Dorsolateral prefrontal cortex (tissue), 122 donors: ENCODE measurements at places on chromosomes 6 and 20. TPM values are rescaled to one million over a fixed set of nuclear protein-coding genes. Genes with fewer than 3 reads are reported as not detected.

DNA sequence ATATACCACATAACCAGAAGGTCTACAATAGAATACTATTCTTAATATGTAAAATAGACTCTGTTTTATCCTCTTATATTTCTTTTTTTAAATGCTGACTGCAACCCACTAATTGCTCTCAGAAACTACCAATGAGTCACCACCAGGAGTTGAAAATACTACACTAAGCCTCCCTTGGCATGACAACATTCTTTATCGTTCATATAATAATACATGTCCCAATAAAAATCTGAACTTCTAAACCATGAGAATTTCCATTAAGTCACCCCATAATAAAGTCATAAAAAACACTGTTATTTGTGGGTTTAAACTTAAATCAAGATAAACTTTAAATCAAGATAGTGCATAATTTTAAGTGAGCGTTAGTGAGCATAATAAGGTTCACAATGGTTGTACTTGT lies 4.2 kb downstream of the HACE1 start:
- DNase-seq: no peak

Gene ABHD16B
- not detected for total RNA-seq

- no peak for DNase-seq
These were observed 6.0 kb upstream of the RAB22A start for GRCh38 chr20:58303547-58303946.

GRCh38 chr6:108421366-108421765 lies 126.5 kb downstream of the AFG1L start:
- DNase-seq: no peak

DNA sequence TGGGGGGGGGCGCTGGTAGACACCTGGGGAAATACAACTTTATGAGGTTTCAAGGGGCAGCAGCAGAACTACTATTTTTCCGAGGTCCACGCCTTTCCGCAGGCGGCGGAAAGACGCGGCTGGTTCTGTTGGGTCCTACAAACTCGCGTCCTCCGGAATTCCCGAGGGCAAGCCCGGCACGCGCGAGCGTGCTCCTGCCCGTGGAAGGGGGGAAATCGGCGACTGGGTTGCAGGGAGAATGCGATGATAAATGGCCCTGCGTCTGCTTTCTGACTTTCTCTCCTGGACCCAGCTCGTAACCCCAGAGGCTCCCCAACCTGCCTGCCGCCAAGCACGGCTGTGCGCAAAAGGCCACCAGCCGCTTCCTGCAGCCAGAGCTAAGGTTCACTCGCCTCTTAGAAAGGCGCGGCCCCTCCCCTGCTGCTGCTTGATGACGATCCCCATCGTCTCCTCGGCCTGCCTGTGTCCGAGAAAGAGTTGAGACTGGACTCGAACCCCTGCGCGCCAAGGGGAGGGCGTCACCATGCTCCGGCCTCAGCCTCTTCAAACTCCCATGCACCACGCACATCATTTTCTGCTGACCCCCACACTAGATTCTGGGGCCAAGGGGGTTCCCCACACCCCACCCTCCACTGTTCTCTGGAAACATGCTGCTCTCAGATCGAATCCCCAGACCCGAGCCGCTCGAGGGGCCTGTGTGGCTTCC lies 6.7 kb downstream of the FOXA2 start:
- no peak for DNase-seq

DNA sequence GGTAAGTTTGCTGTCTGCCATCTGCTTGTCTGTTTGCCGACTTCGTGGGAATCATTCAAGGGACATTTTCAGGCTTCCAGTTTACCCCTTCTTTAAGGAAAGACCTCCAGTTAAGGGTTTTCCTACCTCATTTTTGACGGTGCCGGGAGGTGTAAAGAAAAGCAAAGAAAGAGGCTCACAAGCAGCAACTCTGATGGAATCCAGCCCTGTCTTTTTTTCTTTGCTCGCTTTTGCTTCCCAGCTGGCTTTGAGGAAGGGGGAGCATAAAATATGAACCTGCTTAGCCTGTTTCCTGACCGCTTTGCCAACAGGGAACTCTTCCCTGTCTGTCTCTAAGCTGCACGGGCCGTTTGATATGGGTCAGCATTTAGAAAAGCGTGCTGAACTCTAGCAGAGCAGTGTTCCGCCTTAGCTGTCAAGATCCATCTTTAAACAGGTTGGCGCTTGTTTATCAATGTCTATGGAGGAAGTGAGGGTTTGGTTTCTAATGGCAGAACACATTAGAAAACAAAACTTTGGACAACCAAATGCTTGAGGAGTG lies 13.8 kb downstream of the SYTL3 start:
- no peak for DNase-seq
